ENCODE measurements at places on chromosomes 3 and 15.

DNA sequence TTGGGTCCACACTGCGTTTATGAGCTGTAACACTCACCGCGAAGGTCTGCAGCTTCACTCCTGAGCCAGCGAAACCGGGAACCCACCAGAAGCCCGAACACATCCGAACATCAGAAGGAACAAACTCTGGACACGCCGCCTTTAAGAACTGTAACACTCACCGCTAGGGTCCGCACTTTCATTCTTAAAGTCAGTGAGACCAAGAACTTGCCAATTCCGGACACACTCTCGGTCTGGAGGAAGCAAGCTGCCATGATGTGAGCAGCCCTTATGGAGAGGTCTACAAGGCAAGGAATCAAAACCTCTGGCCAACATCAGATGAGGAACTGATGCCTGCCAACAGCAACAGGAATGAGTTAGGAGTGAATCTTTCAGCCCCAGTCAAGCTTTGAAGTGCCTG, 62.9 kb downstream of the SLC28A2 start:
- DNase-seq, result no peak

DNA sequence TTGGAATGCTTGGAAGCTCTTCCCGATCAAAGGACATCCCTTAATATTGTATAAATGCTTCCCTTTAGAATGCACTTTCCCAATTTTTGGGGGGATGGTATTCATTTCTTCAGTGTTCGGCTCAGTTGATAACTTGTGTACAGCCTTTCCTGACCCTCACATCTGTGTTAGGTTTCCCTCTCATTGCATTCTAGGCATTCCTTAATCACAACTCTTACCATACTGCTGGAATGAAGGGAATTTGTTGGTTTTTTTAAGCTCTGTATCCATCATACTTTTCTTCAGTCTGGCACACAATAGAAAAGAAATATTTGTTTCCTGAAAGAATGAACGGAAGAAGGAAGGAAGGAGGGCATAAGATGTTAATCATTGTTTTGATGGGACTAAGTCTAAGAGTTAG, 119.5 kb downstream of the CHST2 start:
- no peak for DNase-seq

DNA sequence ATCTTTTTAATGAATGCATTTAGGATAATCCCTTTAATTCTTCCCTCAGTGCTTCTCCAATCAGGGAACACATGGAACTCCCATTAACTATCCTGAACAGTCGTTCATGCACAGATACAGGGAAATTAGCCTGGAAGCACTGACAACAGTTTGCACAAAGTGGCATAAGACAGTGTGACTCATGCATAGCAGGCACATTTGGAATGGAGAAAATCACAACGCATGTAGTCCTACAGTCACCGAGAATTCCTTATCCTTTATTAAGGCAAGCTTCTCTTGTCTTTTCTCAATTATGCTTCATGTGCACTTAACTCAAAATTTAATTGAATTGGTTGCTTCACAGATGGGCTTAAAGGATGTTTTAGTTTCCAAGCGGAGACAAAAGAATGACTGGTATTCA, 155.0 kb upstream of the CRBN start:
- DNase-seq, result no peak

DNA sequence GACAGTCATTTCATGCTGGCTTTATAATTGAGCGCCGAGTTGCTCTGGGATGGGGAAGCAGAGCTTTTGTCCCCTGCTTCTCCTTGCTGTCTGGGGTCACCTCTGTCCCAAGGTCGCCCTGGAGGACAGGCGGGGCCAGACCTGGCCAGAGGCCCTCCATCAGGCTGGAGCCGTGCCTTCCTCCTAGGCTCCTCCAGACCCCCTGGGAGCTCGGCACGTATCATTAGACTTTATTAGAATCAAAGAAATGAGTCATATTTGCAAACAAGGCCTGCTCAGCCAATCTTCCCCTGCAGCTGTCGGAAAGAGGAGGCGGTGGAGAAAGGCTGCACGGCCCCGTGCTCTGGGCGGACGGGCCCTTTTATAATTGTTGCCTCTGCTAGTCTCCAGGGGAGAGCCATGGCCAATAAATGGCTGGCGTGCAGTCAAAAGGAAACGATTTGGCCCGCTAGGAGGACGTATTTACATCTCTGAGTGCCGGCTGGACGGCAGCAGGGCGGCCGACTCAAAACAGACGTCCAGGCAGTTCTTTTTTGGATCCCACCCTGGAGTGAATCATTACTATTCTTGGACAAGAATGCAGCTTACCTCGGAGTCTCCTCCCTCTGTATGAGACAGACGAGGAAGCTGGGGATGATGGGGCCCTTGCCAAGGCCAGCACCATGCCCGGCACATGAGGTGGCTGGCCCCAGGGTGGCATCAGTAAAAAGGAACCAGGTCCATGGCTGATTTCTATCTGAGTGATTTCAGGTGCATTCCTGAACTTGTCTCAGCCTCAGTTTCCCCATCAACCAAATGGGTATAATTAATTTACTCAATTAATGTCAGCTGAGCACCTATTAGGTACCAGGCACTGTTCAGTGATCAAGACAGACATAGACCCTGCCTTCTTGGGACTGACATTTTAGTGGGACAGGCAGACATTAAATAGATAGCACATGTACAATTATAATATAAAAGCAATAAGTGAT, 50.6 kb downstream of the SLC6A6 start:
- no peak for DNase-seq

GRCh38 chr15:74955796-74956647, 550 bp downstream of the RPP25 start:
- DNase-seq, result peak; percentile 30

DNA sequence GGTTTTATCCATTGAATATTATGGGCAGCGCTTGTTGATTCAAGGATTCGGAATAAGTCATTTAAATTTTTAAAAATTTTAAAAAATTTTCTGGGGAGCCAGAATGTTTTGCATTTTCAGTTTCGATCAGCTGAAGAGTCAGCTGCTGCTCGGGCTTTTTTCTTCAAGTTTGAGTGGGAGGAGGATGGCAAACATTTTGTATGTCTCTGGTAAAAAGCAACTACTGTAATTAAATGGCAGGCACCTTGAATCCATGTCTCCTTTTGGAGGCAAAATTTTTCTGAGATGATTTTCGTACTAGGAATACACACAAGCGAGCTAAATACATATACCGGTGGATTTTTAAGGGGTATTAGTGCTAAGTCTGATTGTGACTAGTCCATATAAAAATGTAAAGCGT, 612 bp downstream of the C3orf38 start:
- no peak for DNase-seq

- DNase-seq, result no peak
Measured at GRCh38 chr15:65796610-65797078, 4.6 kb upstream of the DENND4A start.

DNA sequence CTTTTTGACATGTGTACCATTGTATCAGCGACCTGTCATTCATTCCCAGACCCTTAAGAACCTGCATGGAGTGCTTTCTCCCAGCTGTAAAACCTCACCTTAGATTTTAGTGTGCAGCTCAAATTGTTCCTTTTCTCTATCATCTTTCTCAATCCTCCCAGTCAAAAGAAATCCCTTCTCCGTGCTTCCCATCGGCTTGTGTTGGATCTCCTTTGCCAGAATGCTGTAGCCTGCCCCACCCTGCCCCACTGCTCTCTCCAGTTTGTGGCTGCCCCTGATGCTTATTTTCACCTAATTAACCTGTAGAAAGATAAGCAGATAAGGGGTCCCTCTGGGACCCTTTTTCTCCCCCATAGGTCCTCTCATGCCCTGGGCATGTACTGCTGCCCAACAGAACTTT, 51.1 kb downstream of the ANXA2 start:
- no peak for DNase-seq

DNA sequence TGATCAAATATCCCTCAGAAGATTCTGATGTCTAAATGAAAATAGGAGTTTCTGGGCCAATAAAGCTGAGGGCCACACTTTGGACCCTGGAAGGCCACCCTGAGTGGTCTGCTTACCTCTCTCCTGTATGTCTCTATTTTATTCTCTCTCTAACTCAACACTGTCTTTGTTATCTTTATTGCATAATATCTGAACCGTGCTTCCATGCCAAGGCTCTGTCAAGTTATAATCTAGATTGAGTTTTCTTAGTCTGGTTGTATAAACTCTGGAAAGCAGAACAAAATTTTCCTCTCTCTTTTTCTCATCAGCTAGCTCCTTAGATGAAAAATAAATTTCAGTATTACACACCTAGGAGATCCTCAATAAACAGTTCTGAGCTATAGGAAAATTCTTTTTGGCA, 36.2 kb upstream of the ACTL6A start:
- no peak for DNase-seq

GRCh38 chr3:169152319-169152718, 511.2 kb downstream of the MECOM start:
- DNase-seq, result no peak

GRCh38 chr3:72776-73175, 123.8 kb upstream of the CHL1 start:
- no peak for DNase-seq

- no peak for DNase-seq
Measured at GRCh38 chr15:66670175-66670574, 31.9 kb upstream of the SMAD6 start.

- no peak for DNase-seq
Measured at GRCh38 chr3:194262176-194262924, 88.8 kb downstream of the CPN2 start.

- DNase-seq, result no peak
Measured at GRCh38 chr3:195384952-195385351, 57.9 kb downstream of the ACAP2 start.

GRCh38 chr3:184795522-184796190, 16.3 kb upstream of the VPS8 start:
- no peak for DNase-seq

- DNase-seq, result no peak
Measured at GRCh38 chr3:170740726-170741591, 129.0 kb downstream of the RPL22L1 start.

- DNase-seq, result no peak
Measured at GRCh38 chr3:29153811-29154210, 127.1 kb upstream of the RBMS3 start.

DNA sequence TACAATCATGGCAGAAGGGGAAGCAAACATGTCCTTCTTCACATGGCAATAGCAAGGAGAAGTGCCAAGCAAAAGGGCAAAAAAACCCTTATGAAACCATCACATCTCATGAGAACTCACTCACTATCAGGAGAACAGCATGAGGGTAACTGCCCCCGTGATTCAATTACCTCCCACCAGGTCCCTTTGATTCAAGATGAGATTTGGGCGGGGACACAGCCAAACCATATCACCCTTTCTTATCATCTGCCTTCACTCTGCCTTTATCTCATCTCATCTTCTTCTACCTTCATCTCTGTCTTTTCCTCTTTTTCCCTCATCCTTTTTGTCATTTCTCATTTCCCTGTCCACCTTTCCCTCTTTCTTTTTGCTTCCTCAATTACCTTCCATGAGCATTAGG, 149.6 kb downstream of the AGBL1 start:
- no peak for DNase-seq

DNA sequence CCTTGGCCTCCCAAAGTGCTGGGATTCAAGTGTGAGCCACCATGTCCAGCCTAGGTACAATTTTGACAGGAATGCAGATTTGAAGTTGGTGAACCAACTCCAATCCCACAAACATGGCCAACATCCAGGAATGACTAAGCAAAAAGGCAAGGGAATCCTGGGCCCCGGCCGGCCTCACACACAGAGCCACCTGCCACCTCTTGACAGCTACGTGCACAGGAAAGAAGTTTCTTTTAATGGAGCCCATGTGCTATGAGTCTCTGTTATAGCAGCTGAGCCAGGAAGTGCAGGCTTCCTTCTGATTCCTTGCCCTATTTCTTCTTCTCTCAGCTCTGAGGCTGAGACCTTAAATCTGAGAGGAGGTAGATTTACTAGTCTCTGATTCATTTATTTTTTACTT, 8.8 kb downstream of the TMEM40 start:
- no peak for DNase-seq

DNA sequence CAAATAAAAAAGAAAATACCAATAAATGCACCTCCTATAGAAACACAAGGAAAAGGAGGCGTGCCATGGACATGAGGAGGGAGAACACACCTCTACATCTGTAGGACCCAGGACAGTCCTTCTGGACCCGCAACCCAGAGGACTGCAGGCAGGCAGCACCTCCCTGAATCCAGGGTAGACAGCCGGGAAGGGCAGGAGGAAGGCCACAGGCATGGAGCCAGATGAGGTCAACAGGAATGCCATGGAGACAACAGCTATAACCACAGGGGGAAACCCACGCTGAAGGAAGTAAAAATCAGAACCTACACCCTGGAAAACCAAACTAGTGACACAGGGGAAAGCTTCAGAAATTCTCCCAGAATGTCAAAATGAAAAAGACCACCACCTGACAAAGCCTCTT, 248.8 kb upstream of the NSMCE3 start:
- DNase-seq, result no peak

DNA sequence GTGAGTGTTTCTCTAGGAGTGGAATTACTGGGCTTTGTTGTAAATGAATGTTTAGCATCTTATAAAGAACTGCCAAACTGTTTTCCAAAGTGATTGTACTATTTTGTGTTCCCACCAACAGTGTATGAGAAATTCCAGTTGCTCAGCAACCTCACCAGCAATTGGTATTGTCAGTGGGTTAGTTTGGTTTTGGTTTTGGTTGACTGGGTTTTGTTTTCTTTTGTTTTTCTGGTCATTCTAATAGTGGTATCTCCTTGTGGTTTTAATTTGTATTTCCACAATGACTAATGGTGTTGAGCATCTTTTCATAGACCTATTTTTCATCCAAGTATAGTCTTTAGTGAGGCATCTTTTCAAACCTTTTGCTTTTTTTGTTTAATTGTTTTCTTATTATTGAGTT, 27.1 kb downstream of the FILIP1L start:
- no peak for DNase-seq

- DNase-seq, result no peak
Measured at GRCh38 chr15:60941448-60941847, 287.7 kb downstream of the RORA start.

DNA sequence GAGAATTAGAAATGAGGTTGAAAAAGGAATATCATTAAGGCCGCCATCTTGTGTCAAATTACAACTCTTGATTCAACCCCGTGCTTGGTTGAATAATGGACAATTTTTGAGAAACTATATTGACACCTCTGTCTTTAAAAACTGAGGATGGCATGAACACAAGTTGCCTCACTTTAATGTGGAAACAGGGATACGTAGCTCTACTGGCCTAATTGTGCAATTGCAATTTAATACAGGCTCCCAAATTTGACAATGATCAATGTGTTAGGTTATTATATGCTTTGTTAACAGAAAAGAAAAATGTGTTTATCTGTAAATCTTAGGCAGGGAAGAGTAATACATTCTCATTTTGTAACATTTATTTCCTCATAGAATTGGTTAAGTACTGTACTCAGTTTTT, 77.1 kb upstream of the MCTP2 start:
- no peak for DNase-seq

DNA sequence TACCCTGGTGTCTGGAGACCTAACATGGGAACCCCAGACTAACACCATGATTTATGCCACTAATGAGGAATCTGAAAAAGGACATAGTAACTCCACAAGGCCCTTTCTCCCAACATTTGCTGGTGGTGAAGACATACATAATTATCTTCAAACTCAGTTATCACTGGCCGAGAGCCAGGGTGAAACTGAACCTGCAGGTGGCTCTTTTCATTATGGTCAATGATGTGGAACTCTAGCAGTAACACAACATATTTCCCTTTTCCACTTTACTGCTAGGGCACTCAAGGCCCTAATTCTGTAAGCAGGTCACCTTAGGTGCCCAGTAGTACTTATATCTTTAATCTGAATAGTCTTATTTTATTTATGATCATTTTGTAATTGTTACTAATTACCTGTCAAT, 326.4 kb upstream of the SATB1 start:
- no peak for DNase-seq
